ENCODE measurements at places on chromosomes 4 and X.

DNA sequence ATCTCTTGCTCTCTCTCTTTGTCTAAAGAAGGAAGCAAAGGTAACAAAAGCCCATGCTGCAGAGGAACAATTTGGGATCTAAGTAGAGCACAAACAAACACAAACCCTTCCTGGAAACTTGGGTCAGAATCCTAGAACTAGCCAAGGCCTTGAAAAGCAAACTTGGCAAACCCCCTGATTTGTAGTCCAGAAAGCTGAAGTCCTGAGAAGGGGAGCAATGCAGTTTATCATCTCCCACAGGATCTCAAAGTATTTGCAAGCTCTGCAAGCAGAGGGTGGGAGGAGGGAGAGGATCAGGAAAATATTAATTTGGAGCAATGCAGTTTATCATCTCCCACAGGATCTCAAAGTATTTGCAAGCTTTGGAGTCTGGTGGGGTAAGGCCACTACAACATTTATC lies 379.5 kb upstream of the FGF13 start:
- no peak for DNase-seq

DNA sequence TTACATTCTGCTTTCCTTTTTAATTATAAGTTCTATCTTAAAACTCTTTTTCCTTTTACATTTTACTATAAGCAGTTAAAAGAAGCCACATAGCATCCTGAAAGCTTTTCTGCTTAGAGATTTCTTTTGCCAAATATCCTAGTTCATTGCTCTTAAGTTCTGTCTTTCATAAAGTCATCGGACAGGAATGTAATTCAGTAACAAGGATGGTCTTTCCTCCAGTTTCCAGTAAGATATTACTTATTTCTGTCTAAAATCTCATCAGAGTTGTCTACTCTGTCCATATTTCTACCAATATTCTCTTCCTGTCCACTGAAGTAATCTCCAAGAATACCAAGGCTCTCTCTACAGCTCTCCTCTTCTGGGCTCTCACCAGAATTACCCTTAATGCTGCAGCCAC lies 37.5 kb upstream of the ADH1C start:
- peak; percentile 14 for DNase-seq

GRCh38 chrX:115616943-115617563 lies 56.1 kb downstream of the PLS3 start:
- DNase-seq = peak; percentile 87

GRCh38 chrX:23035493-23035892 lies 35.7 kb downstream of the DDX53 start:
- no peak for DNase-seq

DNA sequence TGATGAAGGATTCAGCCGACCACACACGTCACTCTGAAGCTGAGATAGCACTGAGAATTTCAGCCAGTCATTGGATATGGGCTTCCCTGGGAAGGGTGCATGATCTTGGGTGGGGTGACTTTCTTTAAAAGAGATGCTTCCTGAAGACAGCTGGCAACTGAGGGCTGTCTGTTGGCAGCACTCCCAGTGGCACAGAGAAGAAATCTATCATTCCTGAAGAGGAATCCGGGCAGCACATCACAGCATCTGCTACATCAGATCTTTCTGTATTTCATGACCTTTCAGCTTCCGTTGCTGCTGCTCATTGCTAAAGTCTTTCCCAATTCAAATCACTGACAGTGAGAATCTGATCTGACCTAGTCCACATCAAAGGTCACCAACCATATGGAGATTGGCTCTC lies 193.8 kb upstream of the RBPJ start:
- no peak for DNase-seq

Data from EL (cell line).